Fibroblast of upper back skin (primary cell): ENCODE measurements at places on chromosomes 4 and X.

GRCh38 chrX:148134578-148134977, 153.4 kb downstream of the FMR1NB start:
- no peak for DNase-seq

GRCh38 chr4:54368281-54369265, 139.5 kb downstream of the PDGFRA start:
- DNase-seq, result no peak

GRCh38 chrX:130770615-130771014, 132.4 kb downstream of the ENOX2 start:
- peak; percentile 85 for DNase-seq

DNA sequence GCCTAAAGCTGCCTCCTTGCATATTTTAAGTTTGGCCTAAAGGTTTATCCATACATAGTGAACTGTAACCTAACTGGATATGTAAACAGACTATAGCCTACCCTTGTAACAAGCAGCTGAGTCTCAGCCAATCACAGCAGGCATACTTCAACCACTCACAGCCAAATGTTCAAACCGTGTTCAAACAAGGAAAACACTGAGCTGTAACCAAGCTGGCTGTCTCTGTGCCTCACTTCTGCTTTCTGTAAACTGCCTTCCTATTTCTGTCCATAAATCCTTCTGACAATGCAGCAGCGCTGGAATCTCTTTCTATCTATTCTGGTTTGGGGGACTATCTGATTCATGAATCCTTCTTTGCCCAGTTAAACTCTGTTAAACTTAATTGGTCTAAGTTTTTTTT, 16.4 kb downstream of the DSPP start:
- no peak for DNase-seq

DNA sequence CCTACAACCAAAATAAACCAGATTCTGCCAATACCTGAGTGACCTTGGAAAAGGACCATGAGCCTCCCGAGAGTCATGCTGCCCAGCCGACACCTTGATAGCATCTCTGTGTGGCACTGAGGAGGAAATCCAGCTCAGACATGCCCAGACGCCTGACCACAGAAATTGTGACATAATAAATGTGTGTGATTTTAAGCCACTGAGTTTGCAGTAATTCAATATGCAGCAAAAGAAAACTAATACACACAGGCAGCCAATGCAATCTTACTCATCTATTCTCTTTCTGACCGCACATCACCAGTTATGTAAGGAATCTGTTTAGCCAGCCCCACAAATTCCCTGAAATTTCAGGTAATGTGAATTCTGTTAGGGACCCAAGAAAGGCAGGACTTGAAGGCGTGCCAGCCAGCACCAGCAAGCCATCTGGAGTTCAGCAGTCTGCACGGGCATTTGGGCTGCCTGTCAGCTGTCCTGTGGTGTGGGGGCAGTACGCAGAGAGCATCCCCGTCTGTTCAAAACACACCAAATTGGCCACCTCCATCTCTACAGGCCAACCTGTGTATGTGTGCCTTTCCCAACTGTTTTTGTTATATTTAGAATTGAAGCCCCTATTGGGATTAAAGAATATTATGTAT, 176.4 kb downstream of the NLGN4X start:
- peak; percentile 0 for DNase-seq

DNA sequence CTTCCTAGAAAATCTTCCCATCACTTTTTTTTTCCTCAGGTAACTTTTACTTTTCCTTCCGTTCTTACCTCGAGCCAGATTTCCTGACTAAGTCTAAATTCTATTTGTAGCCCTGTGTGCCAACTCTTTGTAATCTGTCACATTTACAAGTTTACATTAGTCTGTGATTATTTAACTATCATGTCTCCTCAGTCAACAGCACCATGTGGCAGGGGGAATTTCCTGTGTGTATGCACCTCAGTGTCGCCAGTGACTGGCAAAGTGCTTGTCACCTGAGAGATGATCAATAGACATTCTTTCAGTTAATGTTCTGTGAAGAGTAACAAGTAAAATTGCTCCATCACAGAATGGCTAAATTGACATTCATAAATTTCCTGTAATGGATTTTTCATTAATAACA, 468.5 kb downstream of the PDGFC start:
- DNase-seq, result no peak

DNA sequence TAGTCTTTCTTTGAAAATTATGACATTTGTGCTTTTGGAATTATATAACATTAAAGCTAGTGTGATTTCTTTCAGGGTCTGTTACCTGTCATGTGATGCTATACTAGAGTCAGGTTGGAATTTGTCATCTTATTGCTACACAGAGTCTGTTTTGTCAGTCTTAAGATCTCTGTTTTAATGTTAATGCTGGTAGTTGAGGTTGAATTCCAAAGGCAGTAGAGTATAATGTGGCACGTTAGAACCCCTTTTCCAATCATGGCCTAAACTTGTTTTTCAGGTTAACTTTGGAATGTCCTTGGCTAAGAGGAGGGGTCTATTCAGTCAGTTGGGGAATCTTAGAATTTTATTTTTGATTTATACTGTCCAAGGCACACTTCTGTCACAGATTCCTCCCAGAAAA, 258.5 kb downstream of the PABPC4L start:
- DNase-seq, result no peak

- DNase-seq, result no peak
These were observed 2045.3 kb downstream of the ARAP2 start for GRCh38 chr4:34198966-34199365.

DNA sequence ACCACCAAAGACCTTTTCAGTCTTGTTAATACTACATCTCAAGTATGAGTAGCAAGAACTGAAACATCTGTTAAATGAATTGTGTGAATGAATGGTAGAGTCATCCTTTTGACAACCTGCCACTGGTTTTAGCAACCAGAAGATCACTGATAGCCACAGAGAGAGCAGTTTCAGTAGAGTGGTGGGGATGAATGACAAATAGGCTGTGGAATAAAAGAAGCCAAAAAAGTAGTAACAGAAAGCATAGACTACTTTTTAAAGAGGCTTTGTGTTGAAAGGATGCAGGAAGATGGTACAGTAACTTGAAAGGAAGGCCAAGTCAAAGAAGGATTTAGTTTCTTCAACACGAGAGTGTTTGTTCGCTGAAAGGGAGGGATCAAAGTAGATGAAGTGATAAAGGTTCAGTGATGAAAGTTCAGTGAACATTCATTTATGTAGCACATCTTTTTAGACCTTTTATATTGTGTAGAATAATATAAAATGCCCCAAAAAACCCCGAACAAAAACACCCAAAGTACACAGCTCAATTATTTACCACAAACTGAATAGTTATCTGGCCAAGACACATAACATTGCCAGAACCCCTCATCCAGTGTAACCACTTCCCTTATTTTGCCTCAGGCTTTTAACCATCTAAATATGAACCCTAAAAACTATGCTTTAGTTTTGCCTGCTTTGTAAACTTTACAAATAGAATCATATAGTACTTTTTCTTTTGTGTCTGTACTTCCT, 40.1 kb upstream of the EIF1AX start:
- DNase-seq, result no peak

DNA sequence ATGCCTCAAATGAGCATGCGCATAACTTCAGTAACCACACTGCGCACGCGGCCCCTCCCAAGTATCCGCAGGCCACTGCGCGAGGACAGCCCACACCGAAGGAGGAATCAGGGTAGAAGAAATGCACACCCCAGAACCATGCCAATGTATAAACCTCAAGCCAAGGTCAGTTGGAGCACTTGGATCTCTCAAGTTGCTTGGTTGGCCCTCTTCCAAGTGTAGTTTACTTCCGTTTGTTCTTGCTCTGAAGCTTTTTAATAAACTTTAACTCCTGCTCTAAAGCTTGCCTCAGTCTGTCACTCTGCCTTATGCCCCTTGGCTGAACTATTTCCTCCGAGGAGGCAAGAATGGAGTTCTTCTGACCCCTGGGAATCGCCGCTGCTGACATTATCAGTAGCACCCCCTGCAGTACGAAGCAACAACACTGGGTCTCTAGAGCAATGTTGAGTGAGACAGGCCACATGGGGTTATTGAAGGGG, 22.0 kb upstream of the SPINK2 start:
- no peak for DNase-seq

DNA sequence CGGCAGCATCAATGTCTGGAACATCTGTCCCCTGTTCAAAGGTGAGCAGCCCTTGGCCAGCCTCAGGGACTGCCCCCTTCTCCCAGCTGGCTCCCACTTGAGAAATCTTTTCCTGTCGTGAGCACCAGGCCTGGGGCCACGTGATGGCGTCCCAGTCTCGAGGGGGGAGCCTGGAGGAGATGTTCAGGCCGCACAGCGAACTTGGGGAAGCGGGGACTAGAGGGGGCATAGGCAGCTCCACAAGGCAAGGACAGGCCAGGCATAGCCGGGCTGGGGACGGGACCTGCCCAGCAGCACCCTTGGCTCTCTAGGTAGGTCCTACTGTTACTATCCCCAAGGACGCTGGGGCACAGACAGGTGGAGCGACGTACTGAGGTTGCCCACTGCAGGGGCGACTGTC, 2.7 kb downstream of the SLC6A8 start:
- DNase-seq, result no peak

DNA sequence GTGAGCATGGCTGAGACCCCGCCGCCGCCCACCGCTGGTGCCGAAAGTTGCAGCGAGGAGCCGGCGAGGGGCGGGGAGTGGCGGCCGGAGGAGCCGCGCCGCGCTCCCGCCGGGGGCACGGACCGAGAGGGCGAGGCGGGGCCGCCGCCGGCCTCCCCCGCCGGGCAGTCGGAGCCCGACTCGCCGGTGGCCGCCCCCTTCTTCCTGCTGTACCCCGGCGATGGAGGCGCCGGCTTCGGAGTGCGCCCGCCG, 16.5 kb downstream of the UTP3 start:
- DNase-seq, result peak; percentile 8

DNA sequence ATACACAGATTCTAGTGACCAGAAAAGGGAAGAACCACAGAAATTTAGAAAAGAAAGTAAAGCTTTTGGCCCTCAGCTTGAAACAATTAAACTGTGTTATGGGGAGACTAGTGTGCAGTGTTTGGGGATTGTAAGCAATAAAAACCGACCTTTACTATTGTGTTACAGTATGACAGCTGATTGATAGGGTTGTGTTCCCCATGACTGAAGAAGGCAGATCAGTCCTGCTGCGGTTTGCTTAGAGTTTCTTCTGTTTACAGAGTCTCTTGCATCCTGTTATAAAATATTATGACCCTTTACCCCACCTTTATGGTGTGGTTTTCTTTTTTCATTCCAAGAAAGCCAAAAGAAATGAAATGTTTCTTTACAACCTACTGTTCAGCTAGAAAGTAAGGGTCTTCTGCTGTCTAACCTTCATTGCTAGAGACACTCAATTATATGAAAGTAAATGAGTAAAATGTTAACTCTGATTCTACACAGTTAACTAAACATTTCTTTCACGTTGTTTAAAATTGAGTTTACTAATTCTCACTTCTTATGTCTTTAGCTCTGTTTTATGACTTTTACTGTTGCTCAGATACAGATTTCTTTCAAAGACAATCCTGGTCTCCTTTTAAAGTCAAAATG, 18.1 kb downstream of the CHIC1 start:
- DNase-seq, result no peak

DNA sequence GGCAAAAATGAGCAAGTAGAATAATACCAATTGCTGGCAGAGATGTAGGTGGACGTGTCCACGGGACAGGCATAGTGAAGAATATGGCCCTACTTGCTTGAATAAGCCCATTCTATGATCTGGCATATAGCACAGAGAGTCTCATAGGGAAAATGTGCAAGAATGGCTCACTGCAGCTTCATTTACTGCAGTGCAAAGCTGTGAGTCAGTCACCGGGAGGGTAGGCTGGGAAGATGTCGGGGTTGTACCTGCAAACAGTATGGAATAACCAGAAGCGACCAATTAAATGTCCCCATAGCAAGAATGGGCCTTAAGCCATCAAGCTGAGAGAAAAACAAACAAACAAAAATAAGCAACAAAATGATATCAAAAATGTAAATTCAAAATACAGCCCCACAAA, 74.3 kb downstream of the DHX15 start:
- no peak for DNase-seq

GRCh38 chrX:100408713-100409609, 1.1 kb downstream of the PCDH19 start:
- no peak for DNase-seq

DNA sequence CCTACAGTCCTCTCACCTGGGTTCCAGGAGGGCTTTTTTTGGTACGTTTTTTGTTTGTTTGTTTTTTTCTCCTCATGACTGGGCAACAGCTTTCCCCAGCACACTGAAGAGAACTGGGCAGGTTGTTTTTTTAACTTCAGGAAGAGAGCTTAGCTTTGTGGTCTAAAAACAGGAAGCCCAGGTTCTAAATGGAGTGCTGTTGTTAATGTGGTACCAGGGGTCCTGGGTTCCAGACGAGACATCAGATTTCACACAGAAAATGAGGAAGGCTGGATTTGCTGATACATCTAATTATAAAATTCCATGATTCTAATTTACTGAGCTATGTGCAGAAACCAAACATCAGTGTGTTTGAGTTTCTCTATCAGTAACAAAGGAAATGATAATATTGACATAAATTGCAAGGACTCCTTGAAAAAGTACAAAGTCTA, 4.2 kb downstream of the MYOZ2 start:
- DNase-seq, result no peak

DNA sequence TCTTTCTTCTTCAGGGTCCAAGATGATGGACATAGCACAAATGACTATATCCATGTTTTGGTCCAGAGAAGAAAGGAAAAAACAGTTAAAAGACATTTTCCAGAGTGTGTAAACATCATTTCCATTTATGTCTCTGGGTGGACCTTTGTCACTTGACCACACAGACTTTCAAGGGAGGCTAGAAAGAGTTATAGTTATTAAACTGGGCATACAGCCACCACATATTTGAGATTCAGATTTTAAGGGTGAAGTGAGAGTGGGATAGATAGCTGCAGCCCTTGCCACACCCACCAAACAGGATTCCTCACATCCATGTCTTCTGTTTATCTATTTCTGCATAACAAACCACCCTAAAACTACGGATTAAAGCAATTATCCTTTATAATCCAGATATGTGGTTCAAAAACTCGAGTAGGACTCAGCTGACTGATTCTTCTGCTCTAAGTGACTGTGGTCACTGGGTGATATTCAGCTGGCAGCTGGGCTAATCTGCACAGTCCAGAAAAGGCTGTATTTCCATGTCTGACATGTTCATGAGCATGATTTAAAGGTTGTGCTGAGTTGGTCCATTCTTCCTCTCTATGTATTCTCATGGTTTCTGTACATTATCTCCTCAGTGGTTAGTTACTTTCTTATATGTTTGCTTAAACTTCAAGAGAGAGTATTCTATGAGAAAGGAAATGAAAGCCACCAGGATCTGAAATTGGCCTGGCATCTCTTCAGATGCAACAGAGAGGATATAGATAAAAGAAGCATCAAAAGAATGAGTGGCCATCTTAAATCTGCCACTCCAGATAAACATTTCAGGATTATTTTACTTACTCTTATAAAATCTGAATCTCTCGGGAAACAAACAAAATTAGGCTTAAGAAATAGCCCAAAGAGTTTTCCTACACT, 459.8 kb upstream of the CTSO start:
- DNase-seq, result no peak

DNA sequence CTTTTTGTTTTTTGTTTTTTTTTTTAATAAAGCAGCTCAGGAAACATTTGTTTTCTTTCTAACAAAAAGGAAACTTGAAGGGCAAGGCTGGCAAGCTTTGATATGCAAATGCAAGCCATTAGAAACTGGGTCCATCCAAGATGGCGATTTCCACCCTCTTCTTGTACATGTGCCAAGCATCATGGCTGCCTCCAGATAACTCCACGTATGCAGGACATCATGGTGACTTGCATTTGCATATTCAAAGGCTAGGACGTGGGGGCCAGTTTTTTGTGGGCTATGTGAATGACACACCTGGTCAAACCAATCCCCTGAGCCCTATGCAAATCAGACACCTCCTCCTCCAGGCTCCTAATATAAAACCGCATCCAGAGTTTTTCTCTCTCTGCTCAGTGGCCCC, 692.6 kb downstream of the FAM133A start:
- no peak for DNase-seq

GRCh38 chrX:63250253-63250868, 100.8 kb downstream of the SPIN4 start:
- peak; percentile 76 for DNase-seq
